ENCODE measurements at places on chromosomes 5 and 9.

DNA sequence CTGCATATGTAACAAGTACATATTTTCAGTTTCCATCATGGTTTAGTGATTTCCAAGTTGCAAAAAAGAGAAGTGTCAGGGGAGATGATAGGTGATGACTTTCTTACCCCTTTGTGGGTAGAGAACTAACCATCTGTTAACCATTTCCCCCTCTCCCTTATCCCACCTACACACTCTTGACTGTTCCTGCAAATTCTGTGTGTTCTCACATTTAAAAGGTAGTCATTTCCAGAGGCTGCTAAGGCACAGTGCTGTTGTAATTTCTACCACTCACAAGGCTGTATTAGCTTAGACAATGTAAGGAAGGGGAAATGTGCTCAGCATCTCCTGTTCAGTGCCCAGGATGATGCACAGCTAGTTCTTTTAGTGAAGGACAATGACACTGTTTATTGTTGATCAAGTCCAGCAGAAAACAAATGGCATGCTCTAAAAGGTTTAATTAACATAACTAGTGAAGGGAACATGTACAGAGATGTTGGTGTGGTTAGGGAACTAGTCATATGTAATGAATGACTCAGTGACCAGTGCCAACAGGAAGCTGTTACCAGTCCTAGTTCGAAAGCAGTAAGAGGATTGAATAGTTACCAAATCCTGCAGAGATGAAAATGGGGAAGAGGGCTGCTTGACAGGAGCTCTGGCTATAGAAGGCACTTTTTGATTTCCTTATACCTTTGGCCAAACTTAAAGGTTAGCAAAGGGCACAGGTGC, 165.1 kb downstream of the PLK2 start:
- peak; percentile 20 for DNase-seq

GRCh38 chr9:16679327-16679821, 191.1 kb downstream of the BNC2 start:
- DNase-seq: peak; percentile 1

DNA sequence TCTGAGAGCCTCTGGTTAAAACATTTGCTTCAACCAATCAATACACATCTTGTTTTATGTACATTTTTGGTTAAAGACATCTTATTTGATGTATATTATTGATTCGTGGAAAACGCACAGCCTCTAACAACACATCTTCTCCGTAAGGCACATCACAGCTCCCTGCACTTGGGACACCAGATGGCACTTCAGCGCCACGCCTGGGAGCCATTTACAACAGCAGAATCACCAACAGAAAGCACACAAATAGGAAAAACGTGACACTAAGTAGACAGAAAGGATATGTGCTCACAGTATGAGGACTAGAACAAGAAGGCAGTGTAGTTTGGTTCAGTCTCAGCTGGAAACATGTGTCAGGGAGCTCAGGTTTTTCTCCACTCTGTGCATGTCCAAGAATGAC, 199.7 kb downstream of the ROR2 start:
- DNase-seq: no peak

DNA sequence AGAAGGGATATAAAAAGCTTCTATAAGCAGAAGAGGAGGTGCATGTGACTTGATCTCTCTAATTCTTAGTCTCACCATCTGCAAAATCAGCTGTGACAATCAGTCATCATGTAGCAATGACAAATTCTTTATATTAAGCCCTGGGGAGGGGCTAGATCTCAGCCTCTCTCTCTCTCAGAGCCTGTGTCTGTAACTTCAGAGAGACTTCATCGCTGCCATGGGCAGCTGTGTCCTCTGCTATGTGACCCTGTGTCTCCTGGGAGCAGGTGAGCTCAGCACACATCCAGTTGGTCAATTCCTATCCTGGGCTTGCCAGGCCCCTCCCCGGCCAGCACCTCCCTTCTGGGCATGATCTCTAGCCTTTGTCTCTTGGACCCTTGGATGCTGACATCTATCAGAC, 109.6 kb downstream of the ANKRD18B start:
- DNase-seq: no peak

DNA sequence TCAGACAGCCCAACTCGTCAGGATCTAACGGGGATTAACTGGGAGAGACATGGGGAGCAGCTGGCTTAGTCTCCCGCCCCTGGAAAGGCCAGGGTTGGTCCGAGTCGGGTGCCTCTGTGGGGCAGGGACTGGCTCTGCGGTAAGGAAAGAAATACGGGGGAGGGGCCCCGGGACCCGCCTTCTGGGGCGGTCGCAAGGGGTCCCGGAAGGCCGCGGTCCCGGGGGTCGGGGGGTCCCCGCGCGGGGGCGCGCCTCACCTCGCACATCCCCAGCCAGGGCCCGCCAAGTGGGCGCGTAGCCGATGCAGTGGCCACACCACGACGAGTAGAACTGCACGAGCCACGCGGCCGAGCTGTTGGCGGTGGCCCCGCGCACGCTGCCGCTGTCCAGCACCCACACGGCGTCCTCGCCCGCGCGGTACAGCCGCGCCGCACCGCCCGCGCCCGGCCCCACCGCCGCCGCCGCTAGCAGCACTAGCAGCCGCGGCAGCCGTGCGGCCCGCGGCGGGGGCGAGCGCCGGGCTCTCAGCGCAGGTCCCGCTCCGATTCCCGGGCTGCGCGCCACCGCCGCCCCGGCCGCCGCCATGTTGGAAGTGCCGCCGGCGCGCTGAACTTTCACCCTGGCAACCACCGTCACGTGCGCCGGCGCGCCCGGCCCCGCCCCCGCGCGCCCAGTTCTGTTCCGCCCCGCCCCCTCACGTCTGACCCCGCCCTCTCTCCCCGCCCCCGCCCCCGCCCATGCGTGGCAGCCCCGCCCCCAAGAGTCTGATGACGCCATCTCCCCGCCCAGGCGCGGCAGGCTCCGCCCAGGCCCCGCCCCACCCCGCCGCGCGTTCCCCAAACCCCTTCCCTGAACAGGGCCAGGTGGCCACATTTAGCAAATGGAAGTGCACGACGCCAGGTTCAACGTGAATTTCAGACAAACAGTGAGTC, at the start of gene QSOX2:
Gene QSOX2 (minus strand): TSS at position 594 of the 932 bp plus-strand sequence. CDS start 9 bp downstream, at position 585.
- peak; percentile 90 for DNase-seq

GRCh38 chr9:131303381-131304321, 14.1 kb downstream of the PLPP7 start:
- DNase-seq: no peak

- no peak for DNase-seq
Observed at GRCh38 chr9:14358523-14358922, 44.6 kb upstream of the NFIB start.

Data from hematopoietic multipotent progenitor cell treated with erythropoietin and hydrocortisone succinate and interleukin-3 and kit ligand, for 4 days (in vitro differentiated cells).